ENCODE measurements at places on chromosomes 6 and 20.

- no peak for DNase-seq
Observed at GRCh38 chr6:39599973-39600372, 125.2 kb downstream of the KIF6 start.

DNA sequence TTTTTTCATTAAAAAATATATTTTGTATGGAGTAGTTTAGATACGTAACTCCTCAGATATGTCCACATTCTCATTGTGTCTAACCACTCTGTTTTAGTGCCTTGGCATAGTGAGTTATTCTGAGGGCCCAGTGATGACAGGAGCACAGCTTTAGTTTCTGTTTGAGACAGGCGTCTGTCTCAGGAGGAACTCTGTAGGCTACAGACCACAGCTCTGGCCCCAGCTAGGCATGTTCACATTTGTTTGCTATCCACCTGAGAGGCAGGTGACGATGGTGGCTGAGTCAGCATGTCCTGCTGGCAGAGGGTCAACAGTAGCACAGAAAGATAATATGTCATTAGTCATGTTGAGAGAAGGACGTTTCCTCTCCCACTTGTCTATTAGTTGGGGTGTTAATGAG, 16.3 kb downstream of the LRRC1 start:
- DNase-seq = no peak

- no peak for DNase-seq
Observed at GRCh38 chr6:1631251-1631650, 21.5 kb downstream of the FOXC1 start.

- no peak for DNase-seq
Observed at GRCh38 chr6:101605874-101606273, 212.4 kb downstream of the GRIK2 start.

DNA sequence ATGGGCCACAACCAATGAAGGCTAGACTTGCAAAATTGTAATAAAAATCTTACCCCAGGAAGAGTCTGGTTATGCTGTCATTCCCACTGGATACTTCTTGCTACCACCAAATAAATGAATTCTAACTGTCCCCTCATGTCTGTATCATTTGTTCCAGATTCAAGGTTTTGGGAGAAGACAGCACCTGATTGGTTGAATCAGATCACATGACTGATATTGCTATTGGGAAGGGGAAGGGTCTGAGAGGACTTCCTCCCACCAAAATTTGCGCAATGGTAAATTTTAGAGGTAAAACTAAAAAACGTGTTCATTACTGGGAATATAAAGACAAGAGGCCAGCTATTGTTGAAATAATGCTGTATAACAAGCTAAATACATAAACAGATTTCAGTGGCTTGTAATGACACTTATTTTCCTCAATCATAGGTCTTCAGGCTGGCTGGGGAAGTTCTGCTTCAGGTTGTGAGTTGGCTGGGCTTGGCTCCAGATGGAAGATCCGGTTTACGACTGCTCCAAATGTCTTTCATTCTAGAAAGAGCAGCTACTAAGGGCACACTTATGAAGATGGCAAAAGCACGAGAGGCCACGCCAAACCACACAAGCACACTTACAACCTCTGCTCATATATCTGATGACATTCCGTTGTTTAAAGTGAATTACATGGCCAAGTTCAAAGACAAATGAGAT, 27.1 kb upstream of the TASP1 start:
- DNase-seq = no peak

DNA sequence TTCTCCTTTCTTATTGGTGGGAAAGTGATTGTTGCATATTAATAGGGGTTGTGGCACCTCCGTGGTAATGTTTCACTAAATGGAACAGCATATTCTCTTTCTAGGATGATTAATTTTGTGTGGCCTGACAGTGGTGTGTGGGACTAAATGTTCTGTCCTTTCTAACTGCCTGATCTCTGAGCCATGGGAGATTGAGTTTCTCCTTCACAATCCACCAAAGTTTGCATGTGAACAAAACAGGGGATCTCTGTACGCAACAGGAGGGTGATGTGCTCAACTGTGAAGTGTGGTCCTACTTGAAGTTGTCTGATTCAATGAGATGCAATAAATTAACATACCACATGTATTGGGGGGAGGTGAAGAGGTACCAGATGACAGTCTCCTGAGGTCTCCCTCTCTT, 19.3 kb downstream of the BCAS1 start:
- no peak for DNase-seq

All from KBM-7 (cell line).